ENCODE measurements at places on chromosomes 7 and 10. TPM values are rescaled to one million over a fixed set of nuclear protein-coding genes. Genes with fewer than 3 reads are reported as not detected.

Gene CYP3A4
- not detected for total RNA-seq

Gene CALML5
- total RNA-seq: not detected

Gene ZNF716
- total RNA-seq: not detected

- DNase-seq: no peak
Observed at GRCh38 chr7:24508316-24508715, 64.9 kb upstream of the PALS2 start.

DNA sequence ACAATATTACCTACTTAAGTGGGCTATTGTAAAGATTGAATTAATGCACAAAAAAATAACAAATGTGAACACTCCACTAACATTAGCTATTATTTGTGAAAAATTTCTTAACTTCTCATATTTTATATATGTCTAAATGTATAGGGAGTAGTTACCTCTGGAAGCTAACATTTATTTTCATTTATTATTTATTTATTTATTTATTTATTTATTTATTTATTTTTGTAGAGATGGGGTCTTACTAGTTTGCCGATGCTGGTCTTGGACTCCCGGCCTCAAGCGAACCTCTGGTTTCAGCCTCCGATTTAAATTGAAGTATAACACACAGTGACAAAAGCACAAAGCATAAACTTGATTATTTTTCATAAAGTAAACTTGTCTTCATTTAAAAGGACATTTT, 5.1 kb upstream of the SPOCK2 start:
- no peak for DNase-seq

DNA sequence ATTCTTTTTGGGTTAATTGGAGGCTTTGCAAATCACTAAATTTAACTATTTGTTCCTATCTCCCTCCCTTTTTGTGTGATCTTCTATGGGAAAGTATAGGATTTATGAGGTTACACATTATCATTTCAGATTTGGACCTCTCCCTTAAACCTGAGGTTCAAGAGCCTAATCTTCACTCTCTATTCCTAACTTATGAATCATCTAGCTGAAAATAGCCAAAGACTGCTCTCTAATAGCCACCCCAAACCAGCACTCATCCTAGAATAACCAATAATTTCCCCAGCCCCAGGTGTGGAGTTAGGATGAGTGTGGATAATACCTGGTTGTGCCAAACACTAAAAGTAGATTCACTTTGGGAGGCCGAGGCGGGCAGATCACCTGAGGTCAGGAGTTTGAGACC, 499.2 kb downstream of the GFRA1 start:
- DNase-seq: no peak

- no peak for DNase-seq
Observed at GRCh38 chr7:78020136-78020873, 221.7 kb downstream of the PHTF2 start.

- DNase-seq: no peak
Observed at GRCh38 chr10:122554131-122555036, 6.2 kb upstream of the DMBT1 start.
